NCI-H1436 (cell line): ENCODE measurements at places on chromosomes 11 and 22.

DNA sequence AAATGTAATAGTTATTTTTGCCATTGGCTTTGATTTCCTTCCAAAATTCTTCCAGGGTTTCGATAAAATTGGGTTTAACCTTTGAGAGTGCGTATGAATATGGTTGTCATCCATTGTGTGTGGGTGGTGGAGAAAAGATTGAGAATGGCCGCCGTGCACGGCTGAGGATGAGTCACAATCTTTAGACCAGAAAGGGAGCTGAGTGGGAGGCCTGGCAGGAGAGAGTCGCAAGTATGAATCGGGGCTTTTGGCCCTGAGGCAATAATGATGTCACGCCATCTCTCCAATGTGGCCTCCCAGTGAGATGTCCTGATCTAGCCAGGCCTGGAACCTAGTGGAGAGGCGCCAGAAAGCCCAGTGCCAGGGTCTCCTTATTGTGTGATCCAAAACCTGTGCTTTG, 33.1 kb upstream of the SMPD1 start:
- no peak for DNase-seq

DNA sequence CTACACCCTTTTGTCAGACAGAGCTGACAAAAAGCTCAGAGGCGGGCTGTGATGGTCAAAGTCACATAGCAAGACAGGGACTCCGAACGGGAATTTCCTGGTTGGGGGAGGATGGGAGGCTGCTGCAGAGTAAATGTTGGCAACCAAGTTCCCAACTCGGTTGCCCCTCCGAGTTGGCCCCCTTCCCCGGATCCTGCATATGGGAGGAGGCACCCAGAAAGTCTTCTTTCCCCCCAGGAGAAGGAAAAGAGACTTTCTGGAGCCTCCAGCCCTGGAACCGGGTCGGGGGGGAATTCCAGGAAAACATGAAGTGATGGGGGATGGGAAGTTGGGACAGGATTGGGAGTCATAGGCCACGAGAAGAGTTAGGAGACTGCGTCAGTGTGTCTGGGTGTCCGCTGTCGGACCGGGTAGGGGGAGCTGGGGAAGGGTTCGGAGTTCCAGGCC, 614 bp downstream of the SELENOM start:
- DNase-seq = no peak

- no peak for DNase-seq
Measured at GRCh38 chr11:75539459-75540334, 14.0 kb upstream of the GDPD5 start.

DNA sequence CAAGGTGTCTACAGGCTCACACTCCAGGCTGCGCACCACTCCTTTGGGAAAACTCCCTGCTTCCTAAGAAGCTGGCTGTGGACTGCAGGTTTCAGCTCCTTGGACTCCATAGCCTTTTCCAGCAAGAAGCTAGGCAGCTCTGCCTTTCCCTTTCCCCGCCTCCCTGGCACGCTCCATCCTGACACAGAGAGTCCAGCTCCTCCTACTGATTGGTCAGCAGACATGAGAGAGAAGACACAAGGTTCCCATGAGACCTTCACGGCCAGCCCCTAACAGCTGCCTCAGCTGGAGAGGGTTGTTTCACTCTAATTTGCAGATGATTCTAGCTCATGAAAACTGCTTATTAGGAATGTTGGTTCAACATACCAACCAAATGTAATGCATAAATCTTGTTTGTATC, 27.6 kb downstream of the TENM4 start:
- no peak for DNase-seq
